CD4-positive, alpha-beta T cell treated with Interleukin-6 for 4 hours (primary cell): ENCODE measurements at places on chromosomes 1 and 21.

DNA sequence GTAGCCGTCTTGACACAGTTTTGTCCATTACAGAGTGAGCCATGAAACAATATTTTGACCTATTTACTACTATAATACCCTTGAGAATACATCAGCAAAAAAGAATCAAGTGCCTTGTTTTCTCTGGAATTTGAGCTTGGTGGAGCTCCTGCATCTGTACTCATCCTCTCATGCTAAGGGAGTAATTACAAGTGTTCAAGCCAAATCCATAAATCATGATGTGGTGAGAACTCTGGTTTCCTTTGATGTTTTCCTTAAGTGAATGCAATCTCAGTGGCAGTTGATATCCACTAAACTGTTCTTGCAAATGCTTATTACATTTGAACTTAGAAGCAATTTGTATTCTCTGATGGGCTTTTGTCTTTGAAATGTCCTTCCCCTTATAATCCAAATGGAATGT is 824.6 kb upstream of the TMPRSS15 start:
- DNase-seq: no peak

GRCh38 chr21:39314143-39315027 is 953 bp upstream of the BRWD1 start:
- peak; percentile 62 for DNase-seq

DNA sequence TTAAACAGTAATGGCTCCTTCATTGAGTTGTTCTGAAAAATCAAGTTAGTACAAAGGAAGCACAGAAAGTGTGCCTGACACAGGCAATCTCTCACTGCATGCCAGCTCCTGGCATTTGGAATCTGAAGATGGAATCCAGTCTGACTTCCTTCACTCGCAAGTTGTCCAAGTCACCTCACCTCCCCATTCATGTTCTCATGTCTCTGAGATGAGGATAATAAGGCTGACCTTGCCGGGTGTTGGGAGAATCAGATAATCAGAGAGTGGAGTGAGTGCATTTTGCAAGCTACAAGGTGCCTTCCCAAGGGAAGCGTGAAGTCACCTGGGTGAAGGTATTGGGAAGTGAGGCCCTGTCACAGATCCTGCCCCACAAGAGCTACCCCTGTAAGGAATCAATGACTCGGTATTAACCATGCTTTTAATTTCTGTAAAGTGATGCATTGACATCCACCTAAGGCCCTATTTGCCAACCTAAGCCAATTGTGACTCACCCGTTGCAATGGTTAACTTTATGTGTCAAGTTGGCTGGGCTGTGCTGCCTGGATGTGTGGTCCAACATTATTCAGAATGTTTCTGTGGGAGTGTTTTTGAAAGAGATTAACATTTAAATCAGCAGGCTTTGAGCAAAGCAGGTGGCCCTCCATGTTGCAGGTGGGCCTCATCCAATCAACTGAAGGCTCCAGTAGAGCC is 62.5 kb upstream of the TARBP1 start:
- DNase-seq: no peak

DNA sequence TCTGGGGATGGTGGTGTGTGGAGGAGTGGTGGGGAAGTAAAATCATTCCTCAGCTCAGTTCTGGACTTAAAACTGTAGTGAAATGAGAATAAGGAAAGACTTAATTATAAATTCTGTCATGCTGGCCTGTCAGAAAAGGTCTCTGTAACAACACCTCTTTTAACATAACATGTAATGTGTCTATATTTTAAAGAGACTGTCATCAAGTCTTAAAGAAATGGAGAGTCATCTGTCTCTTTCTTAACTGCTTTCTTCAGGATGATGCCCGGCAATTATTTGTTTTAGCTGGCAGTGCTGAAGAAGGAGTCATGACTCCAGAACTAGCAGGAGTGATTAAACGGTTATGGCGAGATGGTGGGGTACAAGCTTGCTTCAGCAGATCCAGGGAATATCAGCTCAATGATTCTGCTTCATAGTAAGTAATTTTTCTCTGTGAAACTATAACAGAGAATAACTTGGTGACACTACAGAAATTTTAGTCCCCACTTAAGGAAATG is 30.6 kb downstream of the GNAI3 start:
- no peak for DNase-seq

DNA sequence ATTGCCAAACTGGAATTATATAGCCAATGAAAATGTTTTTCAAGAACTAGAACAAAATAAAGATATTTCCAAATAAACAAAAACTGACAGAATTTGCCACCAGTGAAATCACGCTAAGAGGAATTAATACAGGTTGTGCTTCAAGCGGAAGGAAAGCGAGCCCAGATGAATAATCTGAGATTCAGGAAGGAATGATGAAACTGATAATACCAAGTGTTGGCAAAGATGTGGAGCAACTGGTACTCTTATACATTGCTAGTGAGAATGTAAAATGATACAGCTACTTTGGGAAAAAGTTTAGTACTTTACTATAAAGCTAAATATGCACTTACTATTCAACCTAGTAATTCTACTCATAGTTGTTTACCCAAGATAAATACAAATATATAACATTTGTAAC is 30.8 kb upstream of the GUCA2B start:
- no peak for DNase-seq
